ENCODE measurements at places on chromosomes 11 and 22.

GRCh38 chr22:17910561-17911311, 113.6 kb downstream of the MICAL3 start:
- DNase-seq, result no peak

DNA sequence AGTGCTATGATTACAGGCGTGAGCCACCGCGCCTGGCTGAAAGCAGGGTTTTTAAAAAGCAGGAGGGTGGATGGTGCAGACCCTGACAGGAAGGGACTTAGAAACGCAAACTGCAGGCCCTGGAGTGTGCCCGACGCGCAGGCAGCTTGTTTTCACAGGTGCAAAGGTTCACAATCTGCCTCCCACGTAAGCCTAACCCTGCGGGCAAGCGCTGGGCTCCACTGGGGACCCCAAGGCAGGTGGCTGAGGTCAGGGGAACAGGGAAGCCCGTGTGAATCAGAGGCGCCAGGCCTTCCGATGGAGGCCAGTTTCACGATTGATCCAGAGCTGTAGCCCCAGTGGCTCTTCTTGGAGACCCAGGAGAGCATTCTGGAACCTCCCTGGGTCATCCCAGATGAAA, 256.3 kb downstream of the BRD1 start:
- no peak for DNase-seq

- no peak for DNase-seq
Measured at GRCh38 chr11:70445605-70446004, 47.3 kb downstream of the CTTN start.

- no peak for DNase-seq
Measured at GRCh38 chr11:111531136-111531535, 9.4 kb upstream of the LAYN start.

GRCh38 chr11:116913000-116913399, 75.6 kb upstream of the APOA1 start:
- DNase-seq, result no peak

DNA sequence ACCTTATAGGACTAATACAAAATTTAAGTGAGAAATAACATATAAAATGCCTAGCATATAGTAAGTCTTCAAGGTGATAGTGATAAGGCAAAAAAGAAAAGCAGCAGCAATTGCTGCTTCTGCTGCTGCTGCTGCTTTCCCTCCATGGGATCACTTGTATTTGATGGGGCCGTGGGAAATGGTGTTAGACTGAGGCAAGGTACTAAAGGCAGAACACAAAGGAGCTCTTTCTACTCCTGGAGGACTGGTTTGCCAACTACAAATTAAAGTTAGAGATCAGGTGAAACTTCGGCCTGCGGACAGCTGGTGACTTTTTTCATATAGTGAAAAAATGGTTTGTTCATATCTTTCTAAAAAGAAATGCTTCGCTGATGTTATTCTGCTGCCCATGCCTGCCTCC, 46.3 kb downstream of the SWAP70 start:
- DNase-seq, result no peak

- DNase-seq, result no peak
Measured at GRCh38 chr22:29139965-29140782, 65.5 kb upstream of the EMID1 start.

DNA sequence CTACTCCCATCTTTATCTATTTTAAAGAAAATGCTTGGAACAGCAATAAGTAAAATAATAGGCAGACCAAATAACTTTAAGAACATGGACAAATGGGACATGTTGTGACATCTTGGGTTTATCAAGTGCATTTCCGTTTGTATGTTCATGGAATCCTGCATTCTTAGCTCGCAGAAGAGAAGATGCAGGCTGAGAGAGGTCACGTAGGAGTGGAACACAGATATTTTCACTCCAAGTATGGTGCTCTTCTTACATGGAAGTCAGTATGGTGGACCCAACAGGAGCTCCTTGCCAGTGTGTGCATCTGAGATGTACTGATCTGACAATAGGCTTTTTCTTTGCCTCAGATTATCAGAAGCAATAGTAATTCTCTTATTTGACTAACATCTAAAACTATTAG, 1.7 kb downstream of the E2F8 start:
- DNase-seq, result no peak

- no peak for DNase-seq
Measured at GRCh38 chr11:3906166-3906565, 50.7 kb downstream of the STIM1 start.

DNA sequence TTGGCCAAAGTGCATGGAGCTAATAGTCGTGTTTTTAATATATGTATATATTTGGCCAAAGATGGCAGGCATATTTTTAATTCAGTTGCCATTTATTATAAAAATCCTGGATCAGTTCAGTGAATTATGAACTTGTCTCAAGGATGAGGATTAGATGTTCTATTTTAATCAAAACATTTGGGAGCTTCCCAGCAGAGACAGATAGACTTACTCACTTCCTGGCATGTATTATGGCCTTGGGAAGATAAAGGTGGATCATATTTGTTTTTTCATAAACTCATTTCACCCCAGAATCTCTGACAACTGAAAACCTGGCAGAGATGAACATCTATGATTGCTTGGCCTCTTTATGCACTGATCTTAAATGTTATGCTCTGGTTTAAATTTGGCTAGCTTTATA, 148.8 kb downstream of the NCAM1 start:
- no peak for DNase-seq

- DNase-seq, result no peak
Measured at GRCh38 chr11:87453531-87454089, 415.9 kb downstream of the TMEM135 start.

GRCh38 chr11:132036746-132037466, 666.5 kb downstream of the NTM start:
- DNase-seq, result no peak

GRCh38 chr22:37599153-37599552, 9.5 kb upstream of the GGA1 start:
- no peak for DNase-seq

- DNase-seq, result no peak
Measured at GRCh38 chr11:72439455-72439854, 5.1 kb upstream of the CLPB start.

DNA sequence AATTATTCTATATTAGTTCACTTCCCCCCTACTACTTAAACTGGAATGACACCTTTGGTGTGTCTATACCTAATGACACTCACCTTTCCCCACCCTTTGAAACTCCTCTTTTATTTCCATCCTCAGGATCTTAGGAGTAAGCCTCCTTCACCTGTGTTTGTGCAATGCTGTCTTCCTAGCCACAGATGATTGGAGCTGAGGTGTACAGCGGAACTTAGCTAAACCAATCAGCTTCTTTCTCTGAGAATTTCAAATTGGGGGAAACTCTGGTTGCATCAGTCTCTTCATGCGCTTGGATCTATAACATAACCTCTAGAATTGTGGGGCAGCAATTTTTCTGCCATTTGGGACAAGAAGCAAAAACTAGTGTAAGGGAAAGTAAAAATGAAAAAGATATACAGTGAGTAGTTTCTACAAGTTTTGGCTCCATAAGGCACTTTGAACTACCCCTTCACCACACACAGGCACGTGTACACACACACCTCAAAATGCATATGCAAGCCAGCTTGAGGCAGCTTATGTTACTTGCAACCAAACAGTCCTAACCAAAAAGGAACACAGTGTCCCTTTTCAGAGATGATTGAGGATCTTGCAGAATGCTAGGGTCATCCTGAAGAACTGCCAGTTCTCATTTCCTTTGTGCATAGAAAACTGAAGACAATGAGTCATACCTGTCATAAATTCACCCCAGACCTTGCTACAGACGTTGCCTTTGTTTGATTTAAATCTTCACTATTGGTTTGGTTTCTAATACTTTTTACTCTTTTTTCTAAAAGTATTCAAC, 36.0 kb upstream of the LDLRAD3 start:
- DNase-seq, result no peak

- no peak for DNase-seq
Measured at GRCh38 chr22:27483095-27483785, 318.3 kb downstream of the MN1 start.

DNA sequence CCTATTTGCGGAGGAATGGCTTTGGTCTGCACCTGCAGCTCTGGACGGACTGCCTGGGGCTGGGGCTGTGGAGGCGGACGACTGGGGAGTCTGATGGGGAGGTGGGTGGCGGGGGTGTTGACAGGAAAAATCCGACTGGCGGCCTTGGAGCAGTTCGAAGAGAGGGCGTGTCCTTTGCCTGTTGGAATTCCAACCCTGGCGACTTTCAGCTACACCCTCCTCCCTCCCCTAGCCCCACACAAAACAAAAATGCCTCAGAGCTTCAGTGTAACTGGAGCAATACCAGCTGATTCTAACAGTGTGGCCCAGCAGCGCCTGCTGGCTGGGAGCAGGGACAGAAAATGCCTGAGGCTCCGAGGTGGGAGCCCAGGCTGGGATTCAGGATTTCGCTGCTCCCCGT, 85.4 kb downstream of the ATXN10 start:
- no peak for DNase-seq

- no peak for DNase-seq
Measured at GRCh38 chr11:8961401-8961800, 2.8 kb downstream of the TMEM9B start.

GRCh38 chr11:1337647-1338007, 28.2 kb upstream of the TOLLIP start:
- no peak for DNase-seq

- DNase-seq, result no peak
Measured at GRCh38 chr22:50400406-50400805, 57.3 kb downstream of the PPP6R2 start.

DNA sequence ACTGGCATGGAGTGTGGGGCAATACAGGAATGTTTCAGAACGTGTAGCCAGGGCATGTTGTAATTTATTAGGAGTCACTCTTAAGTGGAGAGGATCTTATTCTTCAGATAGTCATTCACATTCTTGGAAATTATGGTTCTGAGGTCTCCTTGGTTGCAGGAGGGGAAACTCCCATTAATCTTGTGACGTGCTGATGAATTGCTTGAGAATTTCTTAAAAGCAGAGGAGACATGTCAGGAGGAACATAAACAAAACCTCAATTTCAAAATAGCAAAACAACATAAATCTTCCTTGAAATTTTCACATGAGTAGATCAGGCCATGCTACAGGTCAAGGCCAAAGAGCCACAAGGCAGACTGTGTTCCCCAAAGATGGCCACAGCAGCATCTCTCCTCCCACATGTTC, 50.4 kb downstream of the ADM start:
- no peak for DNase-seq

DNA sequence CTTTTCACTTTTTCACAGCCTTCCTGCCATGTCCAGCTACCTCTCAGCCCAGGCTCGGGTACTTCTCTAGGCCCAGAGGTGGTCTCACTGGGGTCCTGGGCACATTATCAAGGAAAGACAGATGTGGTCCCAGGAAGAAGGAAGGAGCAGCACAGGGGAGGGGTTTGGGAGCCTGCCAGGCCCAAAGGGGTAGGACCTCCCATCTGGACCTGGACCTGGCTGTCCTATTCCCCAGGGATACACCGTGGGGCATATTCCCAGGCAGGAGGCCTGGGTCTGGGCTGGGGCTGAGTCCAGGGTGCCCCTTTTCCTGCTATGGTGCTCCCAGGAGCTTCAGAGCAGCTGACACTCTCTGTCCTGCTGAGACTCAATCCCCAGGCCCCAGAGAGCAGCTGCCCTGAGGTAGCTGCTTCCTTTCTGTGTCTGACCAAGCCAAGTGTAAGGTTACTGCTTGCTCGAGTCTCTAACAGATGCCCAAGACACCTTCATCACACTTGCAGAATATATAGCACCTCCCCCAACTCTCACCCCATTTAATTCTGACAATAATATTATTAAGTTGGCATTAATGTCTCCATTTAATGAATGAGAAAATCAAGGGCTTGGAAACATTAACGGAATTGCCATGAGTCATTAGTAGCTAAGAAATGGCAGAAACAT, 232.0 kb downstream of the BUD13 start:
- DNase-seq, result no peak

DNA sequence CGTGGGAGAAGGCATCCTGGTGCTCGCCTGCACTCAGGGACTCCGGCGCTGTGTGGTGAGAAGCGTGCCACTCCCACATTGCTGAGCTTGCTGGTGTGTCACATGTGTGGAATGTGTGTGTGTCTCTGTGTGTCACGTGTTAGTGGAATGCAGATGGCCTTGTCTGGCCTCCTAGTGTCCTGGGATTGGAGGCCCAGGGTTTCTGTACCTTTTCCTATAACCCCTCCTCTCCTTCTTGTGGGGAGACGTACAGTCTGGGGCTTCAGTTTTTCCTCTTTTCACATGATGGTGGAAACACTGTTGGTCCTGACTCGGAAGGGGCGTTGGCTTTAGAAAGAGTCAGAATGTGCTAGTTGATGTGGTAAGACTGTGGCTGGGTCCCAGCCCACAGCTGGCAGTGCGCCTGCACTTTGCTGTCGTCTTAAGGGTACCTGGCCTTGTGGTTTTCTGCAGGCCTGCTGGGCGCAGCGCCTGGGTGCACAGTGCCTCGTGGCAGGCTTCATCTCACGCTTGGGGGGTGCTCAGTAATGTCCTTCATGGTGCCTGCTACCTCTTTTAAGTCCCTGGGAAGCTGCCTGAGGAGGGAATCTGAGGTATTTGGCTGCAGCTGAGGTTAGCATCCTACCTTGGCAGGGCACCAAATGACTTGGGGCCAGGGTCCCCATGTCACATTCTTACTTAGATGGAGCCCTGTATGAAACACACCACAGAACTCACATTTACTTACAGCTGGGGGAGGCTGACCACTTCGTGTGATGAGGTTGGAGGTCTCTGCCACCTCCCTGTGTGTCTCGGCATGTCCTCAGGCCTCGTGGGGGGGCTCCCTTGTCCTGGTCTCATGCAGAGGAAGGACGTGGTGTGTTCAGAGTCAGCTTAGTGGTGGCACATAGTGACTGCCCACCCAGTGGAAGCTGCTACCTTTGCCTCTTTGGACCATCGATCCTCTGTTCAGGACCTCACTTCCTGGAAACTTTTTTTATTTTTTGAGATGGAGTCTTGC, 61.9 kb downstream of the MED15 start:
- no peak for DNase-seq

GRCh38 chr11:76025817-76026216, 180.5 kb downstream of the WNT11 start:
- DNase-seq, result no peak

- no peak for DNase-seq
Measured at GRCh38 chr11:104852811-104853210, 45.4 kb downstream of the CASP12 start.

- no peak for DNase-seq
Measured at GRCh38 chr11:17810746-17811145, 76.2 kb downstream of the KCNC1 start.

DNA sequence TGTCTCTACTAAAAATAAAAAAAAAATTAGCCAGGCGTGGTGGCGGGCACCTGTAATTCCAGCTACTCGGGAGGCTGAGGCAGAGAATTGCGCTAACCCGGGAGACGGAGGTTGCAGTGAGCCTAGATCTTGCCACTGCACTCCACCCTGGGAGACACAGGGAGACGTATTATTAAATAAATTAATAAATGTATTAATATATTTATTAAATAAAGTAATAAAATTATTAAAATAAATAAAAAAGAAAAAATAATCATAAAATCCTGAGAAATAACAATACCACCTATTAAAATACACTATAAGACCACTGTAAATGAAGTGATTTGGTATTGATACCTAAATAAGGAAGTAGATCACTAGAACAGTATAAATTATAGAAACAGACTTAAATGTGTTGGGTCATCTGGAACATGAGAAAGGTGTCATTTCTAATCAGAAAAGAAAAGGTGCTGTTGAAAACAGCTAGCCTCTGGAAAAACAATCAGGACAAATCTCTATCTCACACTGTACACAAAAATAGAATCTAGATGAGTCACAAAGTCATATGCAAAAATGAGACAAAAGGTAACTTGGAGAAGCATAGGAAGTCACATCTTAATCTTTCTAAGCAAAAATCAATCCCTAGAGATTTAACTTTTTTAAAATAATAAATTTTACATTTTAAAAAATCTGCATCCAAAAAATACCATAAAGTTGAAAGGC, 43.2 kb upstream of the UBASH3B start:
- no peak for DNase-seq

- no peak for DNase-seq
Measured at GRCh38 chr11:27296497-27296896, 66.5 kb downstream of the CCDC34 start.

Measured in D721Med (cell line).